Activated T-helper 1 cell treated with anti-CD3 and anti-CD28 coated beads, Interleukin-12 subunit alpha, Interleukin-12 subunit beta, Interleukin-2, Interleukin-4 antibody, amounts not matched to agents 30 ng/mL and 10 ng/mL and 1 ng/mL, durations not matched to agents 14 hours and 24 hours and 36 hours (primary cell): ENCODE measurements at places on chromosomes 13 and 19. TPM values are rescaled to one million over a fixed set of nuclear protein-coding genes. Genes with fewer than 3 reads are reported as not detected.

DNA sequence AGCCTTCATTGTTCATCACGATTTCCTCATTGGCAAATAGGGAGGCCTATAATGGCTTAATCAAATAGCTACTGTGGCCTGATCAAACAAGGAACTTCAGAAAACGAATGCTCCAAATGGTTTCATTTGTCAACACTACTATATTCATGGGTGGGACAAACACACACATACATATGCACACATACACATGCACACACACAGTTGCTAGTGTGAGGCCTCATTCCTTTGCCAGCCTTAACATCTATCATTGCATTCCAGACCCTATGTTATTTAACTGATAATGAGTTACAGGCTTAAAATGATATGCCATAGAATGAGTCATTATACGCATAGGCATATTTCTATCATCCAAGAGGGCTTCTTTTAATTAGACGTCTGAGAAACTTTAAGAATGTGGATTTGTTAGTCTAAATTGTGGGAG, 140.2 kb downstream of the KLF5 start:
- no peak overlapping the region for H3K27ac ChIP-seq
- H3K4me3 ChIP-seq = no peak overlapping the region
- peaks cover 5% of the 10 kb centered on the region for H3K27me3 ChIP-seq
- no peaks in the 10 kb centered on the region for H3K4me1 ChIP-seq
- no peak for DNase-seq
- no peaks in the 10 kb centered on the region for H3K36me3 ChIP-seq

ANKLE1 gene
- total RNA-seq = 13.4 and 13.8 TPM in 2 replicates

RNF126 gene
- 107 and 110 TPM in 2 replicates for total RNA-seq

DNA sequence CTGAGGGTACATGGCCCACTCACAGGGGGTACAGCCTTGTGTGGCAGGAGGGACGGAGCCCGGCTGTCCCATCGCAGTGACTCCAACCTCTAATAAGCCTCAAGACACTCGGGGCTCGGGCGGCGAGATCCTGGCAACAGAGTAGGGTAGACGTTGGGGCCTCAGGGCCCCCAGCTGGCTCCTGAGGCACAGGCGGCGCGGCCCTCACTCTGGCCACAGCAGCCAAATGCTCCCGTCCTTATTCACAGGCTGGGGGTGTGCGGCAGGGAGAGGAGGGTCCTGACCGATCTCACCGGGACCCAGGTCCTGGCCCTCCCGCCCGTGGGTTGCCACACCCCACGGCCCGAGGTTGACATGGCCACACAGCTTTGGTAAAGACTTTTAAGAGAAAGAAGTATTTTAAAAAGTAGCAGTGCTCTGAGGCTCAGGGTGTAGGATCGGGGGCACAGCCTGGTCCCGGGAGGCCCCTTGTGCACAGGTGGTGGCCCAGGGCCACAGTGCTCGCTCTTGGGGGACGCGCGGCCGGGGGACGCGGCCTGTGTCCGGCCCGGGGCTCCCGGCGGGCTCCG, 7.6 kb downstream of the SLC39A3 start:
- H3K27me3 ChIP-seq = peaks cover 2% of the 10 kb centered on the region
- peaks cover 25% of the 10 kb centered on the region for H3K36me3 ChIP-seq
- H3K4me1 ChIP-seq = no peaks in the 10 kb centered on the region
- no peak overlapping the region for H3K4me3 ChIP-seq

DNA sequence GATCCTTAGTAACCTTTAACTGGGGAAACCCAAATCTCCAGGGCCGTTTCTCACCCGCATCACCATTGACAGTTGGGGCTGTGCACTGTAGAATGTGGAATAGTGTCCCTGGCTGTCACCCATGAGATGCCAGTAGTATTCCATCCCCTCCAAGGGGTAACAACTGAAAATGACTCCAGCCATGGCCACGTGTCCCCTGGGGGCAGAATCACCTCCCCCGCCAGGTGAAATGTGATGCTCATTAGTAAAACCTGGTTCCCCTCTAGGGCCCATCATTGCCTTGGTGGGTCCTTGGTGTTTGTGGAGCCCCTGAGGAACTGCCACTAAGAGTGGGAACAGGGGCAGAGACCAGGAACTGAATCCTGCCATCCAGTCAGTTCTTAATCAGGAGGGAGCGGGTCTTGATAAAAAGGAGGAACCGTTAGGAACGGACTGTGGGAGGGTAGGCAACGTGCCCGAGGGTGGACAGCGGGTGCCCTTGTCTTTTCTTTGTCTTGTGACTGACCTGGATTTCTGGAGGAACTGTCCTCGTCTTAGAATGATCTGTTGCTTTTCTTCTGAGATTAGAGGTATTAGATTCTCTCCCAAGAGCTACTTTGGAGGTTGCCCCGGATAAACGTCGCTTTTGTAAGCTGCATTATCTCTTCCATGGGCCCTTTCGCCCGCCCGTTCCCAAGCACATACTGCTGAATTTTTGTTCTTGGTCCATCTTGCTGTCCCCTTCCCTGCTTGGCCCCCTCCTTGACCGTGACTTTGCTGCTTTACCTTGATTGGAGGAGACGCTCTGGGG, 3.5 kb downstream of the MYO9B start:
- H3K36me3 ChIP-seq = peaks cover 11% of the 10 kb centered on the region
- H3K4me3 ChIP-seq = peak overlapping the region; percentile 67
- no peak for DNase-seq
- H3K4me1 ChIP-seq = peaks cover 46% of the 10 kb centered on the region
- peak overlapping the region; percentile 84 for H3K27ac ChIP-seq

SEMA6B gene
- not detected in 2 replicates for total RNA-seq

GRCh38 chr19:4534836-4535658, at the start of gene PLIN5:
TSS of gene PLIN5 (minus strand) at chr19:4535224. CDS start at chr19:4534074, 1,150 bp downstream.
- DNase-seq = no peak
- H3K4me3 ChIP-seq = no peak within 1 kb of the TSS
- H3K36me3 ChIP-seq = no peaks in the 10 kb centered on the region
- H3K27me3 ChIP-seq = peaks cover 6% of the 10 kb centered on the region
